ENCODE measurements at places on chromosomes 6 and 20.

GRCh38 chr6:157790548-157791160 is 32.4 kb upstream of the SNX9 start:
- H3K27me3 ChIP-seq = no peaks in the 10 kb centered on the region
- no peaks in the 10 kb centered on the region for H3K4me1 ChIP-seq
- no peak for DNase-seq
- no peaks in the 10 kb centered on the region for H3K36me3 ChIP-seq
- H3K27ac ChIP-seq = no peak overlapping the region
- H3K4me3 ChIP-seq = no peak overlapping the region

DNA sequence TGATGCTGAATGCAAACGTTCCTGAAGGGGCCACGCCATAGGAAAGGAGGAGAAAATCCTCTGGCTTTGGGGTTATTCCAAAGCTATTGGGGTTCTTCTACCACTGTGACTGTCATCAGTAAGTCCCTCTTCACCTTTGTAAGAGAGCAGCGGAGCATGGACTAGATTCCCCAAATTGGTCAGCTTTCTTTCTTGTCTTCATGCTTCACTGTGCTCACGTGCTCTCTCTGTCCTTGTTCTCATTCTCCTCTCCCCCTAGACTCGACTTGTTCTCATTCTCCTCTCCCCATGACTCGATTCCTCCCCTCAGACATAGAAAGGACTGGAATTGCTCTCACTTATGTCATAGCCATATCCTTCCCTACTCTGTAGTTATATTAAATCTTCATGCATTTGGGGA is 54.8 kb upstream of the ADGRG6 start:
- H3K27me3 ChIP-seq = no peaks in the 10 kb centered on the region
- H3K4me3 ChIP-seq = no peak overlapping the region
- no peak for DNase-seq

DNA sequence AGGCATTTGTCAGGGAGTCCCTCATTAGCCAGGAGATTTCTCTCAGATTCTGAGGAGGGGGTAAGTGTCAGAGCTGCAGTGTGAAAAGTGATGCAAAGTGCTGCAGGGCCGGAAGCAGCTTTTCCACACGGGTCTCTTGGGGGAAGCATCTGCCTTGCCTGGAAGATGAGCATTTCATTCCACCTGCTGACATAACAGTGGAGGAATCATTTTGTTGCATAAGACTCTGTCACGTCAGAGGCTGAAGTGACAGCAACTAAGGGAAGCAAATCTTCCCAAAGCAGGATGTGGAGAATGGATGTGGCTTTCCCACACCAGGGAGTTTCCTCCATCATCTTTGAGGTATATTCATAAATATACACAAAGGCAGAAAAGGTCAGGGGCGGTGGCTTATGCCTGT is 22.8 kb downstream of the DCBLD1 start:
- H3K36me3 ChIP-seq = no peaks in the 10 kb centered on the region
- peaks cover 51% of the 10 kb centered on the region for H3K4me1 ChIP-seq
- no peak overlapping the region for H3K27ac ChIP-seq
- no peak overlapping the region for H3K4me3 ChIP-seq
- DNase-seq = no peak
- H3K27me3 ChIP-seq = no peaks in the 10 kb centered on the region

- H3K27ac ChIP-seq = no peak overlapping the region
- no peaks in the 10 kb centered on the region for H3K4me1 ChIP-seq
- no peaks in the 10 kb centered on the region for H3K36me3 ChIP-seq
- H3K27me3 ChIP-seq = no peaks in the 10 kb centered on the region
- DNase-seq = no peak
These were observed 50.9 kb downstream of the MYH7B start for GRCh38 chr20:35006531-35006971.

DNA sequence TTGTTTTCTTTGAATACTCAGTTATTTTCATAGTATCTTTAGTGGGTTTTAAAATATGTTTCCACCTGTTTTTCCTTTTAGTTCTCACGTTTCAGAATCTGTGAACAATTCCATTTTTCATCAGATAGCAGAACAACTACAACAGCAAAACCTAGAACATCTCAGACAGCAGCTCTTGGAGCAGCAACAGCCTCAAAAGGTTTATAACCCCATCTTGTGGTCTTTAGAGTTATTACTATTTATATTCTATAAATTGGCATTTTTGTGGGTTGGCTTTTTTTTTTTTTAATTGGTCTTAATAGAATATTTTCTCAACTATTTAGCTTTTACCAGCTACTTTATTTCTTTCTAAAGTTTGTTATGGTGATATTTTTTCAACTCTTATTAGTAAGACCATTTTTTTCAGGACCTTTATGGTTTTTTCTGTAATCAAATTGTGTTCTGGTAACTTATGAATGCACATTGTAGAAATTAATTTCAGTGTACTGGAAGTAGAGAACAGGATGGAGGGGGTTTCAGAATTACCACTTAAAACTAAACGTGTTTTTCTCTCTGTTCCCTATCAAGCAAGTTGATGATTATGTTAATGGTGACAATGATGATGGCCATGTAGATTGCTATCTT is 72.2 kb downstream of the SCAF8 start:
- H3K27ac ChIP-seq = no peak overlapping the region
- H3K36me3 ChIP-seq = no peaks in the 10 kb centered on the region
- H3K4me1 ChIP-seq = no peaks in the 10 kb centered on the region
- no peaks in the 10 kb centered on the region for H3K27me3 ChIP-seq
- H3K4me3 ChIP-seq = no peak overlapping the region

DNA sequence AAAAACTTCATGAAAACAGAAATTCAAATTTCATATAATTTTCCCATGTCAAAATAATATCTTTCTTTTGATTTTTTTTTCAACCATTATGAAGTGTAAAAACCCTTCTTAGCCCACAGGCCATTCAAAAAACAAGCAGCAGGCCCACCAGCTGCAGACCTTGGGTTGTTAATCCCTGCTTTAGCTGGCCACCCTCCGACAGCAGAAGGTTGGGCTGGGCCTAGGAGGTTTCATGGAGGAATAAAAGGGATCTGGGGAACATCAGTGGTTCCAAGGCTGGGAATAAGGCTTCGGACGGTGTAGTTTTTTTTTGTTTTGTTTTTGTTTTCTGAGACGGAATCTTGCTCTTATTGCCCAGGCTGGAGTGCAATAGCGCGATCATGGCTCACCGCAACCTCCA is 3.6 kb upstream of the HSP90AB1 start:
- no peak overlapping the region for H3K27ac ChIP-seq
- H3K36me3 ChIP-seq = no peaks in the 10 kb centered on the region
- H3K27me3 ChIP-seq = no peaks in the 10 kb centered on the region
- no peak overlapping the region for H3K4me3 ChIP-seq
- DNase-seq = no peak

- no peaks in the 10 kb centered on the region for H3K27me3 ChIP-seq
- no peaks in the 10 kb centered on the region for H3K36me3 ChIP-seq
- H3K4me1 ChIP-seq = no peaks in the 10 kb centered on the region
- no peak for DNase-seq
These were observed 7.1 kb downstream of the PEX6 start for GRCh38 chr6:42971746-42972327.

DNA sequence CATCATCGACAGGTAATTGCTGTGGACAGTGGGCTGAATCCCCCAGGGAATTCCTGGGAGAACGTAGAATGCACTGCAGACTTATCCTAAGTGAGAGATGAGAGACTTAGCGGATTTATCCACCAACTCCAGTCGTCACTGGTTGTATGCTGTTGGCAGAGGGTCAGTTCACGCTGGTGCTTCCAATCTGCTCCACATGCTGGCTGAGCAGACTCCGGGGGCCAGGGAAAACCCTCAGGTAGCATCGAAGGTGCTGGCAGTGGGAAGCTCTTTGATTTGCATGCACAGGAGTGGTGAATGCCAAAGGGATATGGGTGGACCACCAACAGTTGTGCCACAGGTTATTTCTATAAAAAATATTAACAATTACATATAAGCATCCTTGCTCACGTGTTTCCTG is 20.2 kb downstream of the TTLL9 start:
- H3K4me1 ChIP-seq = no peaks in the 10 kb centered on the region
- peaks cover 24% of the 10 kb centered on the region for H3K27me3 ChIP-seq
- no peak overlapping the region for H3K27ac ChIP-seq
- DNase-seq = no peak
- H3K36me3 ChIP-seq = no peaks in the 10 kb centered on the region

Measured in MM.1S (cell line).